ENCODE measurements at places on chromosomes 4 and X. TPM values are rescaled to one million over a fixed set of nuclear protein-coding genes. Genes with fewer than 3 reads are reported as not detected.

DNA sequence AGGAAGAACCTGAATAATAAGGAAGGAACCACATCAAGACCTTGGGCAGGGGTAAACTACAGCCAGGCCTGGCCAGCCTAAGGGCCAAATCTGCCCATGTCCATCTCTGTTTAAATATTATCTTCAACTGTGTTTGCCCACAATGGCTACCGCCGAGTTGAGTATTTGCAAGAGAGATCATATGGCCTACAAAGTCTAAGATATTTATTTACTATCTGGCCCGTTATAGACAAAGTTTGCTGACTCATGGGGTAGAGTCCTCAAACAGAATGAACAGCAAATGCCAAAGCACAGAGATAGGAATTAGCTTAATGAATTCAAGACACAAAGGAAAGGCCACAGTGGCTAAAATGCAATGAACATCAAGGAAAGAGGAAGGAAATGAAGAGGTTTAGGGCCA is 44.8 kb downstream of the RPS6KA3 start:
- H3K27me3 ChIP-seq = no peaks in the 10 kb centered on the region
- H3K4me3 ChIP-seq = no peak overlapping the region
- no peaks in the 10 kb centered on the region for H3K4me1 ChIP-seq
- DNase-seq = no peak

- no peak for DNase-seq
- no peaks in the 10 kb centered on the region for H3K27me3 ChIP-seq
- H3K4me3 ChIP-seq = no peak overlapping the region
- peaks cover 16% of the 10 kb centered on the region for H3K4me1 ChIP-seq
- peaks cover 3% of the 10 kb centered on the region for H3K36me3 ChIP-seq
- no peak overlapping the region for H3K27ac ChIP-seq
Observed at GRCh38 chrX:45852884-45853283, 652.2 kb upstream of the DIPK2B start.

DNA sequence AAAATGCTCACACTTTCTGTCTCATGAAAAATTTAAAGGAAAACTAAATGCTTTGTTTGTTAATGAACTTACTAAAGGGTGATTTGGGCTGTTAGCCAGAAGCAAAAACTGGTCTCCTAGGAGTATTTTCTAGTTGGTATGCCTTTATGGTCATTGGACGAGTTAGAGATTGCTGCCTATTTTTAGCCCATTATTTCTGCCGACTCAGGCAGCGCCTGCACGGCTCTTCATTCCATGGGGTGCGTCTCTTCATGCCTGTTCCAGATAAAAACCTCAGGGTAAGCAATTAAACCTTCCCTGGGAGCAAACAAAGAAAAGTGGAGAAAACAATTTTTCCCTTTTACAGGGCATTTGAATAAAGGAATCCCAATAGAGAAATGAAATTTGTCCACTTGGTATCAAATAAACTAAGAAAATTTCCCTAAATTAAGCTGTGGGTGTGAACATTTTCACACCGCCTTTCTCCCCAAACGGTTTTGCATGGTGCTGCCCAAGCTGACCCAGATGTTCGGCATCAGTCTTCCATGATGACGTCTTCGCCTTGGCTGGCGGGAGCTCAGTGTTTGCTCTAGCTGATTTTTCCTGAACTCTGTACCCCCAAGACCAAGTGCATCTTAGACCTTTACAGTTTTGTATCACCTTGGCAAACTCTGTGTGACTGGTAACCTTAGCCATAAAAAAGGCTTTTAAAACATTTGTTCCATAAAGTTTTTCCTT is 61.7 kb upstream of the ADGRG2 start:
- no peak overlapping the region for H3K4me3 ChIP-seq
- H3K36me3 ChIP-seq = no peaks in the 10 kb centered on the region
- DNase-seq = no peak
- no peaks in the 10 kb centered on the region for H3K4me1 ChIP-seq

- H3K27me3 ChIP-seq = no peaks in the 10 kb centered on the region
- no peak for DNase-seq
- H3K36me3 ChIP-seq = no peaks in the 10 kb centered on the region
- no peaks in the 10 kb centered on the region for H3K4me1 ChIP-seq
- no peak overlapping the region for H3K4me3 ChIP-seq
- H3K27ac ChIP-seq = no peak overlapping the region
Observed at GRCh38 chrX:7904562-7904961, 22.7 kb downstream of the PNPLA4 start.

GRCh38 chrX:76428243-76429130 is 977 bp downstream of the MAGEE1 start:
- no peak overlapping the region for H3K27ac ChIP-seq
- no peaks in the 10 kb centered on the region for H3K36me3 ChIP-seq
- H3K4me1 ChIP-seq = no peaks in the 10 kb centered on the region

DNA sequence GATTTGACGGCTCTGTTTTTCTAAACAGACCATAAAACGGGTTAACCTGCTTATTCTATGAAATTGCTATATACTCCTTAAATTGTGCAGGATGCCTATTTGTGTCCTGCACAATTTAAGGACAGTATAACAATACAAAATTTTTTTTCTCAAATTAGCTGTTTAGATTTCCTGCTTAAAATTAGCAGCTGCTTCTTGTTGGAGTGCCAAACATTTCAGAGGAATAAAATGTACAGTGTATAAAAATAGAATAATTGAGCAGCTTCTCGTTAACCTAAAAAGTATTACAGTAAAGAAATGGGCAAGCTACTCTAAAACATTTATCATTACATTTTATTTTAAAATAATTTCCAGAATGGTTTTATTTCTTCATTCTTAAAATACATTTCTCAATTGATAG is 100.5 kb downstream of the PPA2 start:
- DNase-seq = no peak
- H3K27me3 ChIP-seq = no peaks in the 10 kb centered on the region
- H3K36me3 ChIP-seq = no peaks in the 10 kb centered on the region
- no peak overlapping the region for H3K4me3 ChIP-seq

DNA sequence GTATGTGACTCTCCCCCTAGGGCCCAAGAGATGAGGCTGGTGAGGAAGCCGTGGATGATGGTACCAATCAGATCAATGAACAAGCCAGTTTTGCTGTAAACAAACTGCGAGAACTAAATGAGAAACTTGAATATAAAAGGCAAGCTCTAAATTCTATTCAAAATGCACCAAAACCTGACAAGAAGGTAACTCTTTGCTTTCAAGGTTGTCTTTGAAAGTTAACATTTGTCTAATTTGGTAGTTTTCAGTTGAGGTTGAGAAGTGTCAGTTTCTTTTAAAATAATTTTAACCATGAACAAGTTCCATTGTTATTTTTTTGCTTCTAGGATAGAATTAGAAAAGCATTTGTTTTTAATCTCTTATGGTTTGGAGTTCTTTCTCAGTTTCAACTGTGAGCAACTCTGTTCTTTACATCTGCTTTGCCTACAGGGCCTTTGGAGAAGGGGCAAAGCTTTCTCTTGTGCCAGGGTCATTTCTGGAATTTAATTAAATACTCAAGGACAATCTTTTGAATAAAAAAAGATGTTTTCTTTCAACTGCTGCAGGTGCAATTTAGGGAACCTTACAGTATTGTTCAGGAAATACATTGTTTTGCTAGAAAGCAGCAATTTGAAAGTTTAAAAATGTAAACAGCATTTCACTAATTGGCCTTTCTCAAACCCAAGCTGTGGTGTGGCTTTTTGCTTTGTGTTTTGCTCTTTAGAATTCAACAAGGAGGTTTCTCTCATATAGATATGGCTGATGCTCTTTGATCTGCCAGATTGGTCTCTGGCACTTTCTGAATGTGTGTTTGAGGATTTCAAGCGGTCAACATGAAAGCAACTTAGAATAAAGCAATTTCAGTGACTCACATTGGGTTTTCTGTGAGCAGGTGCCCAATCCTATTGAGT is 62.9 kb downstream of the LRP2BP start:
- H3K27me3 ChIP-seq = no peaks in the 10 kb centered on the region
- H3K27ac ChIP-seq = no peak overlapping the region
- H3K4me1 ChIP-seq = no peaks in the 10 kb centered on the region
- DNase-seq = no peak
- no peak overlapping the region for H3K4me3 ChIP-seq

DNA sequence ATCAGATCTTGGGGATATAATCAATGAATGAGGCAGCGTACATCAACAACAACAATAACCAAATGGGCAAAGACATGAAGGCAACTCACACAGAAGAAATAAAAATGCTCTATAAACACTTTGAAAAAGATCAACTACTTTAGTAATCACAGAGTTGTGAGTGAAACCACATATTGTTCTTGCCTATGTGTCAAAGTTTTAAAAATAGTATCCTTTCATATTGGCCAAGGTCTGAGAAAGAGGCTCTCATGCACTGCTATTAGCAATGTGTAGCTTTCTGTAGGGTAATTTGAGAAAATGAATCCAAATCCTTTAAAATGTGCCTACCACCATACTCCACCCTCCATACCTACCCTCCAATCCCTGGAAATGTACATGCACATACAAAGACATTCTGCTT is 25.0 kb downstream of the COQ2 start:
- no peak overlapping the region for H3K4me3 ChIP-seq
- no peak overlapping the region for H3K27ac ChIP-seq
- peaks cover 6% of the 10 kb centered on the region for H3K36me3 ChIP-seq
- no peak for DNase-seq
- H3K27me3 ChIP-seq = no peaks in the 10 kb centered on the region

CD99L2 gene
- 6.6 TPM for total RNA-seq

SCOC gene
- 33.4 TPM for total RNA-seq

FGF2 gene
- total RNA-seq = 153 TPM

FGF5 gene
- not detected for total RNA-seq

ELF4 gene
- total RNA-seq = 2.3 TPM
